Activated CD4-positive, alpha-beta memory T cell treated with anti-CD3 and anti-CD28 coated beads for 36 hours (primary cell): ENCODE measurements at places on chromosomes 1 and 21. TPM values are rescaled to one million over a fixed set of nuclear protein-coding genes. Genes with fewer than 3 reads are reported as not detected.

The FAM72C gene
- total RNA-seq = 24.0 TPM

The KCNJ9 gene
- total RNA-seq = not detected

The TAS1R1 gene
- total RNA-seq = not detected

The GON4L gene
- total RNA-seq = 48.0 TPM

The MUL1 gene
- 16.7 TPM for total RNA-seq

The HNRNPU gene
- 410 TPM for total RNA-seq

The IGSF9 gene
- total RNA-seq = 0.05 TPM

The LYSMD1 gene
- 2.6 TPM for total RNA-seq

The CYP4A11 gene
- not detected for total RNA-seq

The NOS1AP gene
- total RNA-seq = not detected

The ETV3L gene
- total RNA-seq = not detected

The IRF6 gene
- 0.07 TPM for total RNA-seq

The CHIA gene
- not detected for total RNA-seq

The TCEA3 gene
- 4.4 TPM for total RNA-seq

The FPGT gene
- total RNA-seq = 10.4 TPM

The C1orf35 gene
- total RNA-seq = 21.9 TPM

The RPS6KA1 gene
- 109 TPM for total RNA-seq

The OPRD1 gene
- not detected for total RNA-seq

The AKT3 gene
- total RNA-seq = 34.7 TPM

The LCA5L gene
- total RNA-seq = 0.22 TPM

The CD101 gene
- 0.14 TPM for total RNA-seq

The PLA2G2D gene
- total RNA-seq = not detected
